Islet precursor cell (in vitro differentiated cells): ENCODE measurements at places on chromosomes 1 and 21.
A peak's percentile ranks its signal among the peaks of the same experiment; 100 is the strongest.

- DNase-seq = no peak
Observed at GRCh38 chr1:3785456-3786157, 10.7 kb downstream of the LRRC47 start.

GRCh38 chr21:37915941-37916309, 332 bp downstream of the KCNJ6 start:
- DNase-seq = peak; percentile 65

DNA sequence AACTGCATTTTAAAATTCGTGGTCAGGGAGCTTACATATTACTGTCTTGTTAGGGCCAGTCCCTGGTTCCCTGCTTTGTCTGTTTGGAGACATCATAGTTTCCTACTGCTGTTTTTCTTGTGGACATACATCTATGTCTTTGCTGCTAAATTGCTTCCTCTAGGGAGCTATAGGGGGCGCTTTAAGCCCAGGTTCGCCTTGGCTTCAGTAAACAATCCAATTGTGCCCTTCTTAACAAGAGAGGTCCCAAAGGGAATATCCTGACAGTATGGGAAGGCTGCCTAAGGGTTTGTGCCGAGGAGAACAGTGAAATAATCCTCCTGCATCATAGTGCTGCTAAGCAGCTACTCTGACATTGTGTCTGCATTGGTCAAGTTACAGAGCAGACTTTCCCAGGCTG, 112.5 kb downstream of the USH2A start:
- DNase-seq = peak; percentile 73

DNA sequence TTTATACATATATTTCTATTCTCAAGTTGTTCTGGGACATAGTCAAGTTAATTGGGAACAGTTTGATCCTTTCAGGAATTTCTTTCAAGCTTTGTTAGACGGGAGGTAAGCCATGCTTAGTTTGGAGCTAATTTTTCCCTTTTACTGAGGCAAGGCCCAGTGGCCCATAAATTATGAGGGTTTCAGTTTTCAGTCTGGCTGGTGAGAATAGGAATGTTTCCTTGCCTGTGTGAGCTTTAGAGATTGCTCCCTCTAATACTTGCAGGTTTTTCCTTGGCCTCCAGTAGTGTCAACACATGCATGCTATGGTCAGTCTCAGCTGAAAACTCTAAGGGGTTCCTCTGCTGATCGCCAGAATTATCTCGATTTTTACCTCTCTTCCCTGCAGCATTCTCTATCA, 14.1 kb upstream of the PHGDH start:
- no peak for DNase-seq

DNA sequence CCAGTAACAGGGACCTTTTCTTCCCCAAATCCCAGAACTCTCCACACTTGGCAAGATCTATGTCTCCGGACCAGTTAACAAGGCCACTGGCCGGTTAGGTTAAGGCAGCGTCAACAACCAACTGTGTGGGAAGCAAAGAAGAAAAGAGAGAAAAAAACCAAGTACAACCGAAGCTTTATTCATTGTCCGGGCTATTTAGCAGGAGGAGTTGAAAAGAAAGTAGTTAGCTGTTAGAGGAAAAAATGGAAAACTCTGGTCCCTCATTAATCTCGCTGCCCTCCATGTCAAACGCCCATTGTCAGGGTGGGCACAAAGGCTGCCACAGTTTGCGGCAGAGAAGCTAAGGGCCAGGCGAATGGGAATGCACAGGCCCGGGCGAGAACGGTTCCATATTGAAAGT, 49.3 kb upstream of the GRIK3 start:
- DNase-seq = no peak

- no peak for DNase-seq
Observed at GRCh38 chr1:6014130-6014999, 22.1 kb upstream of the NPHP4 start.

DNA sequence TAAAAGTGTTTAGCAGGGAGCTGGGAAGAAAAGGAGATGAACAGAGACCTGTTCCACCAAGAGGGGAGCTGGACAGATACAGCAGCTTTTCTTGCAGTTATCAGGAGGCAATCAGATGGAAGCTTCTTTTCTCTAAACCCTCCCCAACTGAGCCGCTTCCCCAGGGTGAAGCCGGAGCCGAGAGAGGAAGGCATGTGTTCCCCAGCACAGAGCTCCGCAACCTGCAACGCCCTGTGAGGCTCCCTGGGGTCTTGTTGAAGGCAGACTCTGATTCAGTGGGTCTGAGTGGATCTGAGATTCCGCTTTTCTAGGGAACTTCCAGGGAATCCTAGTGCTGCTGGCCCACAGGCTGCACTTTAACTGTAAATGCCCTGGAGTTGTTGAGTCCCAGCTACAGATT, 139.1 kb upstream of the COA6 start:
- DNase-seq = no peak

- DNase-seq = no peak
Observed at GRCh38 chr1:44613941-44614340, 60.3 kb downstream of the TMEM53 start.

DNA sequence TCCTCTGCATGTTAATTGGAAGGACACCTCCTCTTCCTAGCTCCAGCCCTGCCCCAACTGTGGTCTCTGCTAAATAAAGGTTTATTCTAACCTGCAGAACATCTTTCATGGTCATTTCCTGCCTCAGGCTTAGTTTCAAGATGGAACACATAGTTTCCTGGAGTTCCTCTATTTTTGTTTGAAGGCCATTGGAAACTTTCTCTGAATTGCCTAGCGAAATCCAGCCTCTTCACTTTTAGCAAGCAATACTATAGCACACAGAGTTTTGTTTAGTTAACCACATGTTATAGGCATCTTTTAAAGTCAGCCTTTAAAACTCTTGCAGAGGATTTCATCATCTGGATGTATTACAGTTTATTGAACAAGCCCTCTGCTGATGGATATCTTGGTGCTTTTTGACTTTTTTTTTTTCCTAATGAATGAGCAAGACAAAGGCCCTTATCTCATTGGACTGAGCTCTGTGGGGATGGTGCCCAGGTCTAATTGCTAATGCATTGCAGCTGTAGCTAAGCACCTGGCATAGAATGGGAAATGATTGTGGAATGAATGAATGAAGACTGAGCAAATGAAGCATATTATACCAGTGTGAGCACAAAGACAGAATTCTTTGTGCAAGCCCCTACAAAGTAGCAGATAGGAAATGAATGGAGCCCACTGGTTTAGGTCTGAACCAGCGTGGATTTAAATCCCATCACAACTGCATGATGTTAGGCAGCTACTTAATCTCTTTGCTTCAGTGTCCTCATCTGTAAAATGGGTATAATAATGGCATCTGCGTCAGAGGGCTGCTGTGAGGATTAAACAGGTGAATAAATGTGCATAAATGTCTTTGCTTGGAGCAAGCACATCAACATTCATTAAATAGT, 641 bp upstream of the CFAP107 start:
- DNase-seq = no peak

DNA sequence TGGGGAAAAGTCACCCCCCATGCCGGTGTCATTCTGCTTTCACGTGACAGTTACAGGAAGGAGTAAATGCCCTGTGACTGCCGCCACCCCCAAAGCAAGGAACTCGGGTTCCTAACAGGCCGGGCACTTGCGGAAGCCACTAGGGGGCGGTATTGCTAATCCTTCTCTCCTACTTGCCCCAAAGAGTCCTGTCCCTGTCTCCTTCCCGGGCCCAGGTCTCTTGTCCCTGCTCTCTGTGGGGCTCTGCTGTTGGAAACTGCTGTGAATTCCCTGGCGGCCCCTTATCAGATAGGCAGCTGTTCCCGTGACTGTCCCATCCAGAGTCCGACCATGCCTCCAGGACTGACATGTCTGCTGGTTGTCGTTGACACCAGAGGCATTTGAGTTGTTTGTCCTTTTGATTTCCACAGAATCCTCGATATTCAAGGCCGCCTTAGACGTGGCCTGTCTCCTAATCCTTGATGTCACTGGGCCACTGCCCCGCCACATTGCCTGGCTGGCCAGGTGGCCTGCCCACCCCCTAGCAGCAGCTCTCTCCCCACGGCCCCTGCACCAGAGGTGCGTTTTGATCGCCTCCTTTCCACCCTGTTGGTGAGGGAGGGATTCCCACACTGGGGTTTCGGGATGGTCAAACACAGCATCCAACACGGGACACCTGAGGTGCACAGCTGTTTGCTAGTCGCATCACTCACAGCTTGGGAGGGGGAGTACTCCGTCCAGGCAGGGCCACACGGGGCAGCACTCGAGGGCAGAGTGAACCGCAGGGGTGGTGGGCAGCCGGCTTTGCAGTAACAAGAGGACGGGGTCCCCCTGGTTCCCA, 37.3 kb downstream of the CHAF1B start:
- peak; percentile 91 for DNase-seq

- no peak for DNase-seq
Observed at GRCh38 chr21:38467374-38467773, 30.9 kb downstream of the ERG start.
